ENCODE measurements at places on chromosomes 3 and 15. TPM values are rescaled to one million over a fixed set of nuclear protein-coding genes. Genes with fewer than 3 reads are reported as not detected.

Gene LRCH3
- total RNA-seq, result 35.7 TPM

GRCh38 chr3:88033808-88034207 is 25.0 kb downstream of the CGGBP1 start:
- H3K4me1 ChIP-seq, result no peaks in the 10 kb centered on the region
- no peaks in the 10 kb centered on the region for H3K36me3 ChIP-seq
- no peaks in the 10 kb centered on the region for H3K27me3 ChIP-seq
- no peak overlapping the region for H3K27ac ChIP-seq

- H3K27ac ChIP-seq, result no peak overlapping the region
- no peak overlapping the region for H3K4me3 ChIP-seq
- no peaks in the 10 kb centered on the region for H3K4me1 ChIP-seq
- H3K27me3 ChIP-seq, result no peaks in the 10 kb centered on the region
- no peaks in the 10 kb centered on the region for H3K36me3 ChIP-seq
Observed at GRCh38 chr3:26768068-26768651, 145.6 kb downstream of the LRRC3B start.

GRCh38 chr15:64824929-64825430 is 467 bp downstream of the PIF1 start:
- DNase-seq, result no peak
- H3K4me3 ChIP-seq, result peak overlapping the region; percentile 58
- no peaks in the 10 kb centered on the region for H3K36me3 ChIP-seq
- H3K27ac ChIP-seq, result peak overlapping the region; percentile 44
- H3K4me1 ChIP-seq, result peaks cover 21% of the 10 kb centered on the region

Gene NEO1
- 37.8 TPM for total RNA-seq

Gene MKRN2OS
- not detected for total RNA-seq

DNA sequence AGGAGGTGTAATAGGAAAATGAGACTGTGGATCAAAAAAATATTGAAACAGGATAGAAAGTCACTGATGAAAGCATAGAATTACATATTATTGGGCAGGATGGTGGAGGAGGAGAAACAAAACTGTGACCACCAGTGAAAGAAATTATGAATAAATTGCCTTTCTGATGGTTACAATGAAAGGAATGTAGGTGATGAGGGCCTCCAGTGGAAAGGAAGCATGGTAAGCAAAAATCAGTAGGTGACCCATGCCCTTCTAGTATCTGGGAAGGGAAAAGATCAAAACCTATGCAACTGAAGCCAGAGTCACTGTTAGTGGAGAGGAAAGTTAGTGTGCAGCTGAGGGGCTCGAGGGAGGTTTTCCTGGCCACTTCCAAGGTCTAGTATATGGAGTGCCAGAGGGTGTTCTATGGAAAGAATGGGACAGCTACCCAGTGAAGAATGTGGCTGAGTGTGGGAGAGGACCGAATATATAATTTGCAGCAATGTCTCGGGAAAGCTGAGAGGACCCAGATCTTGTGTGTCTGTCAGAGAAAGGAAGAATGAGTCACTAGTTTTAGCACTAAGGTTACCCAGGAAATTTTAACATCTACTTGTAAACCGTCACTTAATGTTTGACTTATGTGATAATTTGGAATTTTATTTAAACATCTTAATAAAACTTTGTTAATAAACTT is 146.2 kb downstream of the NFKBIZ start:
- H3K36me3 ChIP-seq, result no peaks in the 10 kb centered on the region
- no peaks in the 10 kb centered on the region for H3K4me1 ChIP-seq
- no peak overlapping the region for H3K4me3 ChIP-seq
- no peak overlapping the region for H3K27ac ChIP-seq

GRCh38 chr15:71116366-71116765 is 1.1 kb downstream of the THSD4 start:
- no peak for DNase-seq
- peak overlapping the region; percentile 74 for H3K27ac ChIP-seq
- peak overlapping the region; percentile 69 for H3K4me3 ChIP-seq
- H3K27me3 ChIP-seq, result no peaks in the 10 kb centered on the region
- no peaks in the 10 kb centered on the region for H3K36me3 ChIP-seq

- H3K4me3 ChIP-seq, result no peak overlapping the region
- no peak for DNase-seq
- peaks cover 26% of the 10 kb centered on the region for H3K36me3 ChIP-seq
- H3K27me3 ChIP-seq, result no peaks in the 10 kb centered on the region
- H3K27ac ChIP-seq, result no peak overlapping the region
- H3K4me1 ChIP-seq, result peaks cover 40% of the 10 kb centered on the region
Observed at GRCh38 chr15:41955807-41956525, 16.4 kb downstream of the EHD4 start.

Gene CRYBG3
- total RNA-seq, result 30.1 TPM

DNA sequence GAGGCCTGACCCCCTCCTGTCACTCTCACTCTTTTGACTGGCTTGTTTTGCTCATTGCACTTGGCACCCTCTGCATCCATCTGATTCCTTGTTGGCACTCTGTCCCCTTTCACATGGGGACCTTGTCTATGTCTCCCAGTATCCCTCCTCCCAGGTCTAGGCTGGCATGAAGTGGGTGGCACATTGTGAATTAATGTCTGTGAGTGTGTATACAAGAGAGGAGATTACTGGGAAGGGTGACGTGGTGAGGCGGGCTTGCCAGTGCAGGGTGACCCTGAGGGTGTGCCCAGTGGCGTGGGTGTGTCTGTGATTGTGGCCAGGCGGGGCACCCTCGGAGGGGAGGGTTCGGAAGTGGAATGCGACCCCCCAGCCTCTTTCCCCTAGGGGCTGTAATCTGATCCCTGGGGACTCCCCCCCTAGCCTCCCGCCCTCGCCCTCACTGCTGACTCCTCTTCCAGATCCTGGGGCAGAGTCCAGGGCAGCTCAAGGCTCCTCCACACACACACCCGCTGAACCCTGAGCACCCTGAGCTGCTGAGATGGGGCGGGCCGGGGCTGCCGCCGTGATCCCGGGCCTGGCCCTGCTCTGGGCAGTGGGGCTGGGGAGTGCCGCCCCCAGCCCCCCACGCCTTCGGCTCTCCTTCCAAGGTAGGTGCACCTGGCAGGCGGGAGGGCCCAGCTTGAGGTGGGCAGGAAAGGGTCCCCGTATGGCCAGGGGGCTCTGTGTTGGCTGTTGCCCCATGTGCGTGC is at the start of gene SEMA3B:
Gene SEMA3B (plus strand): TSS at position 445 of the 749 bp plus-strand sequence. CDS start 94 bp downstream, at position 539.
- peaks cover 76% of the 10 kb centered on the region for H3K4me1 ChIP-seq
- peak; percentile 88 for DNase-seq
- H3K36me3 ChIP-seq, result no peaks in the 10 kb centered on the region
- H3K27me3 ChIP-seq, result no peaks in the 10 kb centered on the region

DNA sequence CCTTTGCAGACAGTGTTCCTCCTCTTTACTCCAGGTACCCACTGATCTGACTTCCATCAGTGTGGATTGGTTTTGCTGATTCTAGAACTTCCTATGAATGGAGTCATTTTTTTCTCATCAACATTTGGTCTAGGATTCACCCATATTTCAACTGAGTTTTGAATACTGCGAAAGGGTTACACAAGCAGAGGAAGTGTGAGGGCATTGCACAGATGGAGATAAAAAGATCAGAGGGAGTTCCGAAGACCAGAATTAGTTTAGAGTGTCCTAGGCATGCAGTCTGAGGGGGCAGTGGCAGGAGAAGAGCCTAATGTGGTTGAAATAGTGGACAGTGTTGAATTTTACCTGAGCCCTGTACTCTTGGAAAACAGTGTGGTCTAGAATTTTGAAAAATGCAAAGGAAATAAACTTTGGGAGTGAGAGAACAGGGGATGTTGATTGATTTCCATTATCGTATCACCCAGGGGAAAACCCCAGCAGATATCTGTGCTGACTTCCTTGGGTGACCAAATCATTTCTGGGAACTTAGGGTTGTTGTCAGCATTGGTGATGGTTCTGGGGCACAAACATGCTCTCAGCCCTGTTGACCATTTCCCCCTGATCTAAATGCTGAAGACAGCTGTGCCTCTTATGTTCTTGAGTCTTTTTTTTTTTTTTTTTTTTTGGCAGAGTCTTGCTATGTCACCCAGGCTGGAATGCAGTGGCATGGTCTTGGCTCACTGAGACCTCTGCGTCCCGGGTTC is 327.4 kb upstream of the LRRFIP2 start:
- H3K4me3 ChIP-seq, result no peak overlapping the region
- H3K27ac ChIP-seq, result no peak overlapping the region
- no peak for DNase-seq
- peaks cover 27% of the 10 kb centered on the region for H3K36me3 ChIP-seq
- no peaks in the 10 kb centered on the region for H3K4me1 ChIP-seq
